Stimulated activated CD8-positive, alpha-beta memory T cell treated with anti-CD3 and anti-CD28 coated beads, Interleukin-4, amount 100 ng/mL, for 4 hours (primary cell): ENCODE measurements at places on chromosomes 6 and 20.

- DNase-seq = no peak
Measured at GRCh38 chr6:131954775-131955107, 3.6 kb upstream of the CCN2 start.

DNA sequence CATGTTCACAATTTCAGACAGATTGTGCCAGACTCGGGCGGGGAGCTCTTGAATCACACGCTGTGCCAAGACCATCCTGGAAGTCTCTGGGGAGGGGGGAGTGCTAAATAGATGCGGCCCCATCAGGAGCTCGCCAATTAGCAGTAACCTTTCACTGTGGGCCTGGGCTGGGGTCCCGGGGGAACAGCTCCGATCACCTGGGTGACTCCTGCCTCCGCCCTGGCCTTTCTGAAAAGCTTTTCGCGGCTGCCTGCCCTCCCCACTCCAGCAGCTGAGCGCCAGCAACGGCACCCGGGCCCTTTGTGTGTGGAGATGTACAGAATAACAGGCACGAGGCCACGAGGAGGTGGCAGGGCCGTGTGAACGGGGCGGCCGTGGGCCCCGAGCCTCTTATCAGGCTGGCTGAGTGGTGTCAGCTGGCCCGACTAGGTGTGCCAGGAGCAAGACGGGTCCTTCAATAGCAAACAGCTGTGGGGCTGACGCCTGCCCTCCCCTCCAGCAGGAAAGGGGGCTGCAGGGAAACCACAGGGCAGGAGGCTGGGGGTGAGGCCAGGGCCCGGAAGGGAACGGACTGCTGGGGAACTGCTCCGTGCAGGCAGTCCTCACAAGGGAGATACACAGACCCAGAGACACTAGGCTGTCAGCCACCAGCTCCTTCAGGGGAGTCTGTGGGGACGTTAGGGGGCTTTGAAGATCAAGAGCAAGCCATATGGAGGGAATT lies 56.8 kb downstream of the NOL4L start:
- DNase-seq = no peak

GRCh38 chr6:125354649-125355048 lies 52.9 kb upstream of the HDDC2 start:
- no peak for DNase-seq

DNA sequence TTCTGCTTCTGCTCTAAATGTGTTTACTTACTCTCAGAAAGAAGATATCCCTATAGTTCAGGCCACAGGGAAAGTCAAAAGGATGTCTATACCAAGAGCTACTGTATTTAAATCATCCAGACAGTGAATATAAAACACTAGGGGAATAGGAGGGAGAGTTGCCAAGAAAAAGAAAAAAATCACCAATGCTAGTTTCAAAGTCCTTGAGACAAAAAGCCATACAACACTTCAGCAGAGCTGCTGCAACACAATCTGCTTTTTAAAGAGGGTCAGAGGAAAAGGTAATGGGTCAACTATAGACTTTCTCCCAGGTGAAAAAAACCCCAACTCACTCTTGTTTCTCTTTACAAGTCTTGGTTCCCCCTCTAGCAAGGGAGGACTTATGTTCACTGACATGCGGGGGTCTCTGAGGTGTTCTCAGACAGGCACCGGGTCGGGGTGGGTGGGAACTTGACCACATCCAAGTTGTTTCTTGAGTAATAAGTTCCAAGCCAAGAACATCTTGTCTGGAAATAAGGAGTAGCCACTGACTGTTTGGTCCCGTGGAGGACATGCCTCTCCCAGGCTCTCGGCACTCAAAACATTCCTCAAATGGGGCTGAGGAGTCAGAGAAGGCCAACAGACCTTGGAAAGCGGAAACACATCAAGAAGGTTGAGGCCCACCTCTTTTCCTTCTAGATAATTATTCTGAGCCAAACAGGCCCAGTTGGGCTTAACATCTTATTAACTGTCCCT lies 47.7 kb downstream of the GJA10 start:
- DNase-seq = no peak

- DNase-seq = no peak
Measured at GRCh38 chr20:34070859-34071258, 41.2 kb downstream of the EIF2S2 start.

- no peak for DNase-seq
Measured at GRCh38 chr6:73699676-73700459, 3.9 kb downstream of the CD109 start.

- DNase-seq = no peak
Measured at GRCh38 chr6:135137826-135138225, 43.3 kb upstream of the MYB start.

- no peak for DNase-seq
Measured at GRCh38 chr6:136404627-136405419, 115.2 kb upstream of the BCLAF1 start.

DNA sequence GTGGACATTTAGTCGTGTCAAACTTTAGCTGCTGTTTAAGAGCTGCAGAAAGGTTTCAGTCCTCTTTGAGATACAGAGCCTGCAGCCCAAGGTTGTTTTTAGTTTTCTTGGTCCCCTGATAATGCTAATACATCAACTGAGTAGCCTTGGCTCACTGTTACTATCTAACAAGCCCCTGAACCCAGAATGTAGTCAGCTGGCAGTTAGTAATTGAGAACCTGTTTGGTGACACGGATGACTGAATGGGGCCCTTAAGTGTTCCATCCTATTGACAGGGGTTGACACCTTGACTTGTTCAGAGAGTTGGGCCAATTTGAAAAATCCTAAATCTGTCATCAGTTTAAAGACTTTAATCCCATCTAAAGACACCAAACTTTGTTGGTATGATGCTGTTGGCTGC lies 2.8 kb downstream of the RTN4IP1 start:
- no peak for DNase-seq

GRCh38 chr6:129492260-129492659 lies 217.7 kb downstream of the ARHGAP18 start:
- no peak for DNase-seq

DNA sequence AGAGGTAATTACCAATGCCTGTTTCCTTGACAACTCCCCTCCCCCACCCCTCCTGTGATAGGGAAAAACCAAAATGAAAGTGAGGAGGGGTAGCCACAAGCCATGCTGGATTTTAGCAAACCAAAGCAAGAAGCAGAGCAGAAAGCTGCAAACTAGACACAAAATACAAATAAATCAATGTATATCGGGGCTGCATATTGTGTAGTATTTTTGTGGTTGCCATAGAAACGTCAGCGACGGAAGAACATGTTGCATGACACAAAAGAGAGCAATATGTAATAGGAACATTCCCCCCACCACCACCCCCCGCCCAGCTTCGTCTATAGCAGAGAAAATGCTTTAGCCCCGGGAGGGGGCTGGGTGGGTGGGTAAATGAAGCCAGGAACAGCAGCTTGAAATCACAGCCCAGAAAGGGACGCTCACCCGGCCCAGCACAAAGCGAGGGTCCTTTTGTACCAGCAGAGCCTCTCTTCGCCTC lies 548 bp downstream of the AGPAT4 start:
- no peak for DNase-seq

GRCh38 chr6:164322533-164322932 lies 908.0 kb downstream of the QKI start:
- DNase-seq = no peak

DNA sequence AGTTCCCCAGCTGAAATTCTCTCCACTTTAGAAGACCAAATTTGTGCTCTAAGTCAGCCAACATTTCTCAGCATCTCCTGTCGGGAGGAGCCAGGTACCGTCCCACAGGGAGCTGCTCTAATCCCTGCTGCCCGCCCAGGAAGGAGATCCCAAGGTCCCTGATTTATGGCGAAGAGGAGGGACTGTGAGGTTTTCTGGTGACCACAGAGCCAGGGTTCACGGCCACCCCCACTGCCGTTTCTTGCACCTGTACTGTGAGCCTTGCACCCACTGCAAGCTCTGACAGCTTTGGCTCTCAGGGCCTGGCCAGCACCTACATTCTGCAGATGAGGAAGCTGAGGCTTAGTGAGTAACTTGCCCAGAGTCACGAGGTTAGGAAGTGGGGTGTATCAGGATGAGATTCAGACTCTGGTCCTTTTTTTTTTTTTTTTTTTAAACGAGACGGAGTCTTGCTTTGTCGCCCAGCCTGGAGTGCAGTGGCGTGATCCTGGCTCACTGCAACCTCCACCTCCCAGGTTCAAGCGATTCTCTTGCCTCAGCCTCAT lies 34.9 kb downstream of the FOXC1 start:
- no peak for DNase-seq

DNA sequence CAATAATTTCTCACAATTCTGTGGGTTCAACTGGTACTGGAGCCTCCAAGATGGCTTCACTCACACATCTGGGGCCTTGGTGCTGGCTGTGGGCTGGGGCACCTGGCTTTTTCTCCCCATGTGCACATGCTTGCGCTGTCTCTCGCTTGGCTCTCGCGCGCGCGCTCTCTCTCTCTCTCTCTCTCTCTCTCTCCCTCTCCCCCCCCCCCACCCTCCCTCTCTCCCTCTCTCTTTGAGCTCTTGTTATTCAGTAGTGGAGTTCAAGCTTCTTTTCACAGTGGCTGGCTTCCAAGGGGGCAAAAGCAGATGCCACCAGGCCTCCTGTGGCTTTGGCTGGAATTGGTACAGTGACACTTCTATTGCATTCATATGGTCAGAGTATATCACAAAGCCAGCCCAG lies 10.8 kb upstream of the TBCC start:
- DNase-seq = no peak

- no peak for DNase-seq
Measured at GRCh38 chr6:26411751-26412150, 9.7 kb downstream of the BTN3A1 start.

DNA sequence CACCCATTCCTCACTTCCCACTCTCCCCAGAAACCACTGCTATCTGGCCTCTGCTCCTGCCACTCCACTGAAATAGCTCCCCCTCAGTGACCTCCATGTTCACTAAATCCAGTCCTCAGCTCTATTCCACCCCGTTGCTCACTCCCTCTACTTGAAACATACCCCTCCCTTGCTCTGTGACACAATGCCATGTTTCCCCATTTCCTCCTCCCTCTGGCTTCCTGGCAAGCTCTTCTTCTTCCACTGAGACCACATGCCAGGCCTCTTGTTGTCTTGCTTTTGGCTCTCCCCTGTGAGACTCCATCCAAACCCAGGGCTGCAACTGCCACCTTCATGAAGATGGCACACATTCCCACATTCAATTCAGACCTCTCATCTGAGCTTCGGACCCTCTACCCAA lies 13.9 kb downstream of the TMEM151B start:
- no peak for DNase-seq
